ENCODE measurements at places on chromosomes 5 and 9. TPM values are rescaled to one million over a fixed set of nuclear protein-coding genes. Genes with fewer than 3 reads are reported as not detected.

DNA sequence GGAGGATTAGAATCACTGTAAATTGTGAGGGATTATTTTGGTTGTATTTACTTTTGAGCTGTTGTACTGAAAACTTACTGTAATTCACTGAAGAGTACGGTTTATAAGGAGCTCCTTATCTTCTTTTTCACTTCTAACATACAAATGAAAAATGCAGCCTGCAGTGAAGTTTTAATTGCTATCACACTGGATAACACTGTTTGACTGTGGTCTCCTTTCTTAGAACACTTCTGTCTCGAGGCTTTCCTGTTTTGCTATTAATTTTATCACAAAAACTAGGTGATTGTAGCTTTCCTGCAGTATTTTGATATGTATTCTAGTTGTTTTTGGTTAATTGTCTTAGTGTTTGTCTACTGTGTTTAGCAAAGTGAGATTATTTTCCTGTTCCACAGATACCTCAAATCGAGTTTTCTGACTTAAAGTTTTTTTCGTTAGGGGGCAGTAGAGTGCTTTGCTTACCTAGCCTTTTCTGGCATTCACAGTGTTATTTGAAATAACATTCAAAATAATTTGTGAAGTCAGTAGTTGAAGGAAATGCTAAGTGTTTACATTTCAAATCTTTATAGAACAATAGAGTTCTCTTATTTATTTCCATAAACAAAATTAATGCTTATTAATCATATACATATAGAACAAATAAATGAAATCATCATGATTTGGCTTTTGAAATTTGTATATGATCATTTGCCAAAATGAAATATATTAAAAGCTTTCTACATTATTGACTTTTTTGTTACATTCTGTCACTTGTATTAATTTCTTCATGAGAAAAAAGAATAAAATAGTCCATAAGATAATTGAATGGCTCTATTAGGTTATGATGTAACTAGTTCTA lies 52.9 kb downstream of the COMMD10 start:
- peak; percentile 82 for DNase-seq

GRCh38 chr9:16925426-16925825 lies 55.0 kb upstream of the BNC2 start:
- DNase-seq: no peak

DNA sequence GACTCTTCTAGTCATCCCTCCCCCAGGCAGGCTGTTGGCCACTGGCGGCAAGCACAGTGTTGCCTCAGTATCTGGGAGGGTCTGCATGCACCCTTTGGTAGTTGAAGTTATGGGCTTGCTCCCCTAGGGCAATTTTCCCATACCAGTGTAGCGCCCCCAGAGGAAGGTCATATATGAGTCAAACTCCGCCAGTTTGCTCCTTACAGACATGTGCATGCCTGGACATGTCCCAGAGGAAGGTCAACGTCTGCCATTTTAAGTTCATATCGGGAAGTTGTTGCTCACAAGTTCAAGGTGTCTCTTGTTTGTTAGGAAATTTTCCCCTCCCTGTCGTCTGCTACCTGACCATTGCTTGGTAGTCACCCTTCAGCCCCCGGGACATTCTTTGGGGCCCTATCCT lies 51.3 kb upstream of the MROH2B start:
- peak; percentile 43 for DNase-seq

The DOCK8 gene
- 1.9 TPM for total RNA-seq

GRCh38 chr5:67203701-67204074 lies 7.1 kb upstream of the CD180 start:
- DNase-seq: no peak

All from SJCRH30 (cell line).